ENCODE measurements at places on chromosomes 4 and X.

- no peak for DNase-seq
These were observed 35.0 kb upstream of the GK start for GRCh38 chrX:30618160-30618765.

DNA sequence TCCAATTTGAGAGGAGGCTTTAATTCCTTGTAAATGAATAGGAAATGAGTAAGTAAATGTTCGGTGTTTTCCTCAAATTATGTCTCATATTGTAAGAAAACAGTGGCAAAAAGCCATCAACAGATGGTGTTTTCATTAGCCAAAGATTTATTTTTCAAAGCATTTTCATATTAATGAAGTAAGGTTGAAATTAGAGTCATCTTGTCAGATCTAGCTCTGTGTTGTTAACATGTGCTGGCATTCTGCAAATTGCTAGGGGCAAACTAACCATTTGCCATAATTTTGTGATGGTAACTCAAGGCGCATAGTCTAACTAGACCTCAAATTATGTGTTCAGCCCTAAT lies 24.7 kb downstream of the MID2 start:
- no peak for DNase-seq

- DNase-seq = no peak
These were observed 1.2 kb upstream of the TMEM144 start for GRCh38 chr4:158208963-158209640.

- no peak for DNase-seq
These were observed 90.6 kb downstream of the MID1IP1 start for GRCh38 chrX:38891641-38892413.

GRCh38 chr4:105992641-105993305 lies 97.5 kb downstream of the NPNT start:
- DNase-seq = no peak
